ENCODE measurements at places on chromosomes 11 and 22. TPM values are rescaled to one million over a fixed set of nuclear protein-coding genes. Genes with fewer than 3 reads are reported as not detected.

Gene ACCS
- total RNA-seq, result 30.5 TPM

DNA sequence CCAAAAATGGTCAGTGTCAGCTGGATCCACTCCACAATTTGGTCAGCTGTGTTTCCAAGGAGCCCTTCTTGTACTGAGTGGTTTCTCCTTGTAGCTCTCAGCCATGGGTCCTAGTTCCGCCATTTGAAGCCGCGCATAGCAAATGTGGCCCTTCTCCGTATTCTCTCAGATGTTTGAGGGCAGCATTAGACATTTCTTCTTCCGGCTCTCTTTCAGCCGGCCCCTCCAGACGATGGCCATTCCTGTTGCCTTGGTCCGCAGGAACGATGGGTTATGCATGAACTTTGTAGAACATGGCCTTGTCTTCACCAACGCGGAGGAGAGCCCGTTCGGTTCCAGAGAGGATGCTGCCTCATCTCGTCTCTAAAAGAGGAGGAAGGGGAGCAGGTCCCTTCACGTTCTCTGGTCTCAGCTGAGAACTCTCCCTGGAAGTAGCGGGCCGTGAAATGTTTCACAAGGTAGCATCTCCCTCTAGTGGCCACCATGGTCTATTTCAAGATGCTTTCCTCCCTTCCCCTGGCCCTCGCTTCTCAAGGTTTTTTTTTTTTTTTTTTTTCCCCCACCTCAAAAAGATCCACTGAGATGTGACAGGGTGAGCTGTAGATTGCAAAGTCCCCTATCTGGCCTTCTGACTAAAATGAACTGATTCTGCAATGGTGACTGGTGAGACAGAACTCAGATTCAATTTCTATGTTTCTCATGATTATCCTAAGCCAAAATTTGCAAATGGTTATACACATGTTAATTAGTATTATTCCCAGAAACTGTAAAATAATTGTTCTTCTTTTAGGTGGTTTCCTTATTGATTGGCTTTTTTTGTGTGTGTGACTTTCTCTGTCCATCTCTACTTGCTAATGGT, 19.8 kb upstream of the PLET1 start:
- no peak for DNase-seq

DNA sequence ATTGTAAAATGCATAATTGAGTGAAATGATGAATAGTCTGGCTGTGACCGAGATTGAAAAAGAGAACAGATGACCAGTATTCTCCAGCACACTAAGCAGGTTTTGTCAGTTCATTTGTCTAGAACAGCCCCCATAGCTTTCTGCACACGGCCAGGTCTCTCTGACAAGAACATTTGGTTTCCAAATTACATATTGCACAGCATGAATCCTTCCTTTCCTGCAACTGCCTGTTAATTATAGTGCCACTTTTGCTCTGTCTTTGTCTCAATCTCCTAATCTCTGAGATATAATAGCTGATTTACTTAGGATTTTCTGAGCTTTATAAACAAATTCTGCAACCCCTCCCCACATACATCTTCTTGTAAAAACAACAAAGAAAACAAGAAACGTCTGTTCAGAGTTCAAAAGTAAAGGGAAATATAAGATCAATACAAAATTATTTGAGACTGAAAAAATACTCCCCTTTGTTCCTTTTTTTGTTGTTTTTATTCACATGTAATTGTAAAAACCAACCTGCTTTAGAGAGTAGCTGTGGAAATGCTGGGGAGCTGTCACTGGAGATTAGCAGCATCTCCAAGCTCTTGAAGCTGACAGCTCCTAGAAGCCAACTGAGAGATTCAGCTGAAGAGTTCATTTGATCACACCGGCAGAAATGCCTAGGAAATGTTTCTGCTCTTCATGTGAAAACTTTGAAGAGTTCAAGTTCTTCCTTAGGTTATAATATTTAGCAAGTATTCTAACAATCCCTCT, 998.1 kb downstream of the DLG2 start:
- DNase-seq, result no peak

- DNase-seq, result no peak
Observed at GRCh38 chr22:22519591-22519990, 479 bp downstream of the ZNF280A start.

- no peak for DNase-seq
Observed at GRCh38 chr11:9121469-9121796, 30.0 kb upstream of the SCUBE2 start.

DNA sequence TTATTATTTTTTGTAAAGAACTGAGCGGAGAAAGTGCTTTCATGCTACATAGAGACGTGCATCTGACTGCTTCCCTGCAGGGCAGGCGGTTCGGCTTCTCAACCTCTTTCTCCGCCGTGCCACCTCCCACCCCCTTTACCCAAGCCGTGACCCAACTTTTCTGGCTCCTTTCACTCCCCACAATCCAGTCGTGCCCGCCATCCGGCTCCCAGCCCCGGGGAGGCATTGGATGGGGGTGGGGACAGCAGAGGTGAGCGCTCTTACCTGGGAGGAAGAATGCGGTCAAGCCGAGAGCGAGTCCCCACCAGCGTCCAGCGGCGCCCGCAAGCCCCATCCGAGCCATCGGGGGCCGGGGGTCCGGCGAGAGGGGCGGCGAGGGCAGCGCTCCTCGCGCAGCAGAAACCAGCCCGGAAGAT, 781 bp downstream of the NECTIN1 start:
- no peak for DNase-seq

DNA sequence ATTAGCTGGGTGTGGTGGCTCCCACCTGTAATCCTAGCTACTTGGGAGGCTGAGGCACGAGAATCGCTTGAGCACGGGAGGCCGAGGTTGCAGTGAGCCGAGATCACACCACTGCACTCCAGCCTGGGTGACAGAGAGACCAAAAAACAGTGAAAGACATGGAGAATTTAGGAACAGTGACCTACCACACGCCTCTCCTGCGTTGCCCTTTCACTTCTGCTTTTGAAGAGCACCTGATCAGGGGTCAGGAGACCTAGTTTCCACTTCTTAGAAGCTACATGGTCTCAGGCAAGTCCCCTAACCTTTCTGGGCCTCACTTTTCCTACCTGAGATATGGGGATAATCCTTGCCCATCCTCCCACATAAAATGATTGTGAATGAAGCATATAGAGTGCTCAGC, 12.2 kb downstream of the SLC35C1 start:
- no peak for DNase-seq

GRCh38 chr11:103800406-103801114, 235.9 kb upstream of the DDI1 start:
- DNase-seq, result peak; percentile 76

All from posterior vena cava (tissue), 2 donors.